ENCODE measurements at places on chromosomes 12 and 14. TPM values are rescaled to one million over a fixed set of nuclear protein-coding genes. Genes with fewer than 3 reads are reported as not detected.

CABP1 gene
- polyA plus RNA-seq = 0.70 TPM

APOF gene
- polyA plus RNA-seq = 0.06 TPM

GRCh38 chr14:44420226-44420625 lies 86.9 kb downstream of the FSCB start:
- DNase-seq = no peak

DNA sequence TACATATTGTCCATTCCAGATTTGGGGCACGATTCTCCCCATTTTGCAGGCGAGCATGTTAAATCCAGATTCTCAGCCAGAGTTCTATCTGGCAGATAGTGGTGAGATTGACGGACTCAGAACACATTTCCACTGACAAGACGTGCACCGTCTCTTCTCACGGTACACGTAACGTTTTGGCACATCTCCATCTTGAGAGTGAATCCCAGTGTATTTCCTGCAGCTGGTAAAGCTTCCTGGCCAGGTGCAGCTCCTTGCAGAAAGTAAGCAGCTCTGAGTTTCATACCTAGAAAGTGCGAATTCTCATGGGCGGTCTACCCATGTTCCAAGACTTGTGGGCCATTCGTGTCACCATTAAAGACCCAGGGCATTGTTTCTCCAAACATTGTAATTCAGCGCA lies 102.6 kb downstream of the TSPAN9 start:
- no peak for DNase-seq

DNA sequence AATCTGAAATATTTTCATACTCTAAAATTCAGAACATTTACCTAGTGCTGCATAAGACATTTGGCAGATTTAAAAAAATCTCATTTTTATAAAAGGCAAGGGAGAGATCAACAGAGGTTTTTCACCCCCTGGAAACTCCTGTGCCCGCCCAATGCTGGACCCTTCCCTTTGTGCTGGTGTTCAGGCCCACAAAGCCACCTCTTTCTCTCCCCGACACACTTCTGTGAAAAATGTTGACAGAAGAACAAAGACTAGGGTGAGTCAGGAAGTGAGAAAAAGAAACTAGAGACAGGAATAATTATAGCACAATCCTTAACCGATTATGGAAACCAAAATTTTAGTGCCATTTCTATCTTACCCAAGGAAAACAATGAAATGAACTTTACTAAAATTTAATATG lies 197.7 kb upstream of the STXBP6 start:
- DNase-seq = no peak

Measured in large intestine (tissue), 12 donors.